ENCODE measurements at places on chromosomes 2 and 18.

DNA sequence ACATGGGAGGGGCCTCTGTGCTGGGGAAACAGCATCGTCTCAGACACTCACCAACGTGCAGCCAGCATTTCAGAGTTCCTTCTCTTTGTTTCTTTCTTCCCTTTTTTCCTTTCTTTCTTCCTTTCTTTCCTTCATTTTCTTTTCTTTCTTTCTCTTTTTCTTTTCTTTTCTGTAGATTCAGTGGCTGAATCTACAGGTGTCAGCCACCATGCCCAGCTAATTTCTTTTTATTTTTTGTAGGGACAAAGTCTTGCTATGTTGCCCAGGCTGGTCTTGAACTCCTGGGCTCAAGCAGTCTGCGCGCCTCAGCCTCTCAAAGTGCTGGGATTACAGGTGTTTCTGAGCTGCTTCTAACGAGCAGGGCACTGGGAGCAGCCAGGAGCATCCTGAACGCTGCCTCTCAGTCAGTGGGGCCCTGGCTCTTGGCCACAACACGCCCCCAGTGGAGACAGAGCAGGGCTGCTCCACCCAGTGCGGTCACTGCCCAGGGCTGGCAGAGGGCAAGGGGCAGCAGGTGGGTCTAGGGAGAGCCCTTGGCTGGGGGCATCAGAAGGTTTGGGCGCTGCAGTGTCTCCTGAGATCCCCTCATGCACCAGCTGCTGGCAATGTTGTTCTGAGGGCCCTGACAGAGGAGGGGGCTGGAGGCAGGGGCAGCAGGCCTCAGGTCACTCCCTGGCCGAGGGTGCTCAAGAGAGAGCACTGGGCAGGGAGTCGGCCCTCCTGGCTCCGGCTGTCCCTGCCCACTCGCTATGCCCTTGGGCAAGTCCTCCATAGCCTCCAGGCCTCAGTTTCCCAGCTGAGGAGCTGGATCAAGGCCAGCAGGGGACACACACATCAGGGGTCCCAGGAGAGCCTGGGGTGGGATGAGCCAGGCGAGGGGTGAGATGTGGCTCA, 4.7 kb upstream of the KLHL30 start:
- DNase-seq = no peak

GRCh38 chr2:212940816-212941215, 210.6 kb downstream of the IKZF2 start:
- peak; percentile 3 for DNase-seq

DNA sequence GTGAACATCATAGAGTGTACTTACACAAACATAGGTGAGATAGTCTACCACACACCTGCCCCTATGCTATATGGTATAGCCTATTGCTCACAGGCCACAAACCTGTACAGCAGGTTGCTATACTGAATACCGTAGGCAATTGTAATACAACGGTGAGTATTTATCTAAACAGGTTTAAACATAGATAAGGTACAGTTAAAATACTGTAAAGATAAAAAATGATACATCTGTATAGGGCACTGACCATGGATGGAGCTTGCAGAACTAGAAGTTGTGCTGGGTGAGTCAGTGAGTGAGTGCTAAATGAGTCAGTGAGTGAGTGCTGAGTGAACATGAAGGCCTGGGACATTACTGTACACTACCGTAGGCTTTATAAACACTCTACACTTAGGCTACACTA, 267.0 kb upstream of the HS6ST1 start:
- no peak for DNase-seq

DNA sequence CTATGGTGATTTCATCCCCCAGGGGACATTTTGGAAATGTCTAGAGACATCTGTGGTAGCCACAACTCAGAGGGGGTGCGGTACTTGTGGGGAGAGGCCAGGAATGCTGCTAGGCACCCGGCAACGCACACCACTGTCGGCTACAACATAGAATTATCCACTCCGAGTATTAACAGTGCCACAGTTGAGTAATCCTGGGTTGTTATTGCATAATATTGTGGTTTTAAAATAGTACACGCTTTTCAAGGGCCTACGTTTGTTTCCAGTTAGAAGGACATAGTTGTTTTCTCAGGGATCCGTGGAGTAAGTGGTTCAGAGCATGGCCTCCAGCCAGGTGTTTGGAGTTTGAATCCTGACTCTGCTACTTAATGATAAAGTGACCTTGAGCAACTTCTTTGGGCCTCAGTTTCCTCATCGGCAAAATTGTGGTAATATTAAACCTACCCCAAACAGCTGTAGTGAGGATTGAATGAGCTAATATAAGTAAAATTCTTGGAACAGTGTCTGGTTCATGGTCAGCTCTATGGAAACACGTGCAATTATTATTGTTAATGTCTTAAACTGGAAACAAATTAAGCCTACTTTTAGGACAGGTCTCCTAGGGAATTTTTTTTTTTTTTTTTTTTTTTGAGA, 24.5 kb downstream of the CYP27A1 start:
- peak; percentile 72 for DNase-seq

GRCh38 chr2:24842081-24843050, 49.1 kb downstream of the CENPO start:
- no peak for DNase-seq

DNA sequence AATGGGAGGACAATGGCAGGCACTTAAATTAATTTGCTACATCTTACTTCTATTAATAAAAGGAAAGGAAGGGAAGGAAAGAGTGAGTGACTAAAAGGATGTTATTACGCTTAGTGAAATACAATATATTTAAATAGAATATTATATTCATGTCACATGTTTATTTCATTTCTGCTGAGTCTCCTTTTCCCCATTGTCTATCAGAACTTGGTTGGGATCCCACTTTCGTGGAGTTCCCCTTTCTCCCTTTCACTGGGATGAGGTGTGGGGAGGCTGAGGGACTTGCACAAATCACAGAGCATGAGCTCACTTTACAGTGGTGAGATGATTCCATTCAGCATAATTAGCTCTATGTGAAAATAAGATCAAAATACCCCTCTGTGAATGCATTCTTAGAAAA, 730.6 kb downstream of the TSN start:
- no peak for DNase-seq

- DNase-seq = no peak
Observed at GRCh38 chr2:118031566-118031965, 17.7 kb upstream of the CCDC93 start.

DNA sequence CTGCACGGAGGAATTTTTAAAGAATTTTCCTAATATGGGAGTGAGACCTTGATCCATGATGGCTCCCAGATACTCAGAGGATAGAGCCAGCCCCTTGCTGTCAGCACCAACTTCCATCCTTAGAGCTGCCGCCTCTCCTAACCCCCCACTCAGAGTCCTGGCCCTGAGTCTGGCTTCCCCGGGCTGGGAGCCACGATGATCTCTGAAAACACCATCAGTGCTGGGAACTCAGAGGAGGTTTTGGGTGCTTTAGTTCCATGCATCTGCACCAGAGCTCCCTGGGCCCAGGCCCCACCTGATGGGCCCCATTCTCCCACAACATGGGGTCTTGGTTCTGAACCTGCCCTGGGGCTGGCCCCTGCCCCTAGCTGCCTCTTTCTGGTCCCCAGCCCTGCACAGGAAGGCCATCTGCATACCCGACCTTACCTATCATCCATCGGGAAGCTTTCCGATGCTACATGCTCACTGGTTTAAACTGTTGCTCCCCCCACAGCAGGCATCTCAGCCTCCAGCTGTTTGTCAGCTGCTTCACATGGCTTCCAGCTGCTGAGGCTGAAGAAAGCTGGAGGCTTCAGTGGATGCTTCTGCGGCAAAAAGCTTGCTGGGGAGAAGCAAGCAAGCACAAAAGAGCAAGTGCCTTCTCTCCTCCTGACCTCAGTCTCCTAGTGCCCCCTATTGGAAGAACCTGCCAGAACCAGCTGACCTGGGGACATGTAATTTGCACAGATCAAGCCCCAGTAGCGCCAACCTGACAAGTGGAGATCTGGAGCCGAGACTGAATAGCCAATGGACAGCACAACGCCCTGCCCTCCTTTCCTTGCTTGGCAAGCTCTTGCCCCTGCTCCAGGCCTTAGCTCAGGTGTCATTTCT, 24.2 kb upstream of the RHOB start:
- DNase-seq = no peak

- peak; percentile 24 for DNase-seq
Observed at GRCh38 chr18:58671632-58672564, 633 bp downstream of the MALT1 start.

- no peak for DNase-seq
Observed at GRCh38 chr18:25335676-25336075, 16.3 kb downstream of the ZNF521 start.

DNA sequence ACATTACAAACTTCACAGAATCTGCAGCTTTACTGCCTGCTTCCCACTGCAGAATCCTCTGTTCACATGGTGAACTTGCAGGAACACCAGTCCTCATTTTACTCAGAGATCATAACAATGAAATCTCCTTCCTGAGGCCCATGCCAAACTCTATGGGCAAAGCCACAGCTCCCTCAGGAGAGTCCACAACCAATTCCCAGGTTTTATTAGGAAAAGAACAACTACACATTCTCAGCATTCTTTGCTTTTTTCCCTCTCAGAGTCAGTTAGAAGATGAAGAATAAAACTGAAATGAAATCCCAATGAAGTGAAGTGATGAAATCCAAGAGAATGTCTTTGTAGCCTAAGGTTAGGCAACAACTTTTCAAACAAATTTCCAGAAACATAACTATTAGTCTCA, 233.7 kb downstream of the DSEL start:
- DNase-seq = no peak

DNA sequence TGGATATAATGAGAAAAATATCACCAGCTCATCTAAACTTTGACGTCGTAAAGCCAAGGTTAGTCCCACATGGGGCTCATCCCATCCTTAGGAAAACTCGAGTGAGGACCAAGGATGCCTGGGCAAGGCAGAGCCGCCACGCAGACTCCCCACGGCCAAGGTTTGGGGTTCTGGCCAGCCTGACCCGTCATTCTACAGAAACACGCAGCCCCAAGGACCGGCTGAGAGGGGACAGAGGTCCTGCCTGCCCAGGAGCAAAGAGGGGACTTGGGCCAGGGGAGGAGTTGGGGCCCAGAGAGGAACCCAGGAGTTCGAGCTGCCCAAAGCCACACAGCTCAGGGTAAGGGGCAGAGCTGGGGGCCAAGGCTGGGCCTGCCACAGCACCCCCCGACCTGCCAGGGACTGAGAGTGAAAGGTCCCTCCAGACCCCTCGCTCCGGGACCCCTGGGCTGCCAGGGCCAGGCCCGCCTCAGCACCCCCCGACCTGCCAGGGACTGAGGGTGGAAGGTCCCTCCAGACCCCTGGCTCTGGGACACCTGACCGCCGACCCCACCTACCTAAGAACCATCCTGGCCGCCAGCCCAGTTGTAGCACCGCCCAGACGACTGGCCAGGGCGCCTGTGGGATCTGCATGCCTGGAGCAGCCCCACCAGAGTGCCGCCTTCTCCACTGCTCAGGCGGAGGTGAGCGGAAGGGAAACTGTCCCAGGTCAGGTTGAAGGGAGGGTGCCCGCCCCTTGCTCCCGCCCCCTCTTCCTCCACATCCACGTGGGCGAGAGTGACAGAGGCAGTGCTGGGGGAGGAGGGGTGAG, at the start of gene PDCD1:
TSS of gene PDCD1 (minus strand) at position 689 of the 811 bp plus-strand sequence. CDS start at position 633, 56 bp downstream.
- no peak for DNase-seq

DNA sequence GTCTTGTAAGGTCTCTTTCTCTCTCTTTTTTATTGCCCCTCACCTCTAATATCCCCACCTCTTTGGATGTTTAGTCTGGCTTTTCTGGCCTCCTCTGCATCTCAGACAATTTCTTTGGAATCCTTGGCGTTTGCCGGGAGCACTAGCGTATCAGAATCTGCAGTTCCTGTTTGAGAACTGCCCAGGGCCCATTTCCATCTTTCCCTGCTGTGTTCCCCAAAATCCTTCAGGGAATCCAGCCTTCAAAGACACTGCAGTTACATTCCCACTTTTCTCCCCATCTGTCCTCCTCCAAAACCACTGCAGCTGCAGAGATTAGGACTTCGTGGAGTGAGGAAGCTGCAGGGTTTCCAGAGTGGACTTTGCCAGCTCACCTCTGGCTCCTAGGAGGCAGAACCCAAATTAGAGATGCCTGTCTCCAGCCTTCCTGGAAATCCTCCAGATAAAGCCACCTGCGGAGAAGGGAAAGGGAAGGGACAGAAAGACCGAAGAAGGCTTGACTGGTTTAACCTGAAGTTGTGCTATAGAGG, 2.7 kb downstream of the VSNL1 start:
- DNase-seq = no peak

DNA sequence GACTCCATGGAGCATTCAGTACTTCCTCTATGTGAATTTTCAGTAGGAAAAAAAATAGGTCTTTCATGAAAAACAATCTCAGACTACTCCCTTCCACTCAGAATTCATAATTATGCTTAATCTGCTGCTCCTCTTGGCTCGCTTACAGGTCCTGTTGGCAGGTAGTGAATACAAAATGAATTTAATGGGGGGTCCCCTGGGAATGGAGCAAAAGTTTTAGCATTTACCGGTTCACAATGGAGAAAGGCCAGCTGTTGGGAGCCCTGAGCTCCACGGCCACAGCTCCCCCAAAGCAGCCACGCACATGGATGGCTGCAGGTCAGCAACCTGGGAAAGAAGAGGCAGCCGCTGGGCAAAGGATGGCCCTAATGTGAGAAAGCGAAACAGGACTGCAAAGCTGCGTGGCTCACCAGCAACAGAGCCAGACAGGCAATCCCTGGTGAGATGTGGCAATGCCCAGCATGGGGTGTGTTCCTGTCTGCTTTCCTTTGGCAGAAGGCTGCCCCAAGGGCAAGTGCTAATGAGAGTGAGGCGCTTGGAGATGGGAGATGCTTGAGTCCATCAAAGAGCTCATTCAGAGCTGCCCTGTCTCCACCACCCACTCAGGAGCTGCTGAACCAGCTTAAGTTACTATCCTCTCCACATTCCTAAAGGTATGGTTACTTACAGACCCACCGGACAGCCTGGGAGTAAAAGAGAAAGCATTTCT, 447.4 kb downstream of the EPHA4 start:
- DNase-seq = no peak

Data from HTR-8/SVneo (cell line).